Suppressor macrophage treated with lipopolysaccharide for 4 hours (primary cell): ENCODE measurements at places on chromosomes 12 and 14.
A peak's percentile ranks its signal among the peaks of the same experiment; 100 is the strongest.

DNA sequence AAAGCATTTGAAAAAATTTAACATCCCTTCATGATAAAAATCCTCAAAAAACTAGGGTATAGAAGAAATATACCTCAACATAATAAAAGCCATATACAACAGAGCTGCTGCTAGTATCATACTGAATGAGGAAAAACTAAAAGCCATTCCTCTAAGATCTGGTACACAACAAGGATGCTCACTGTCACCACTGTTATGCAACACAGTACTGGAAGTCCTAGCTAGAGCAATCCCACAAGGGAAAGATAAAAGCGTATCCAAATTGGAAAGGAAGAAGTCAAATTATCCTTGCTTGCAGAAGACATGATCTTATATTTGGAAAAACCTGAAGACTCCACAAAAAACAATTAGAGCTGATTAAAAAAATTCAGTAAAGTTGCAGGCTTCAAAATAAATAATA lies 114.9 kb downstream of the HELB start:
- no peak for DNase-seq

DNA sequence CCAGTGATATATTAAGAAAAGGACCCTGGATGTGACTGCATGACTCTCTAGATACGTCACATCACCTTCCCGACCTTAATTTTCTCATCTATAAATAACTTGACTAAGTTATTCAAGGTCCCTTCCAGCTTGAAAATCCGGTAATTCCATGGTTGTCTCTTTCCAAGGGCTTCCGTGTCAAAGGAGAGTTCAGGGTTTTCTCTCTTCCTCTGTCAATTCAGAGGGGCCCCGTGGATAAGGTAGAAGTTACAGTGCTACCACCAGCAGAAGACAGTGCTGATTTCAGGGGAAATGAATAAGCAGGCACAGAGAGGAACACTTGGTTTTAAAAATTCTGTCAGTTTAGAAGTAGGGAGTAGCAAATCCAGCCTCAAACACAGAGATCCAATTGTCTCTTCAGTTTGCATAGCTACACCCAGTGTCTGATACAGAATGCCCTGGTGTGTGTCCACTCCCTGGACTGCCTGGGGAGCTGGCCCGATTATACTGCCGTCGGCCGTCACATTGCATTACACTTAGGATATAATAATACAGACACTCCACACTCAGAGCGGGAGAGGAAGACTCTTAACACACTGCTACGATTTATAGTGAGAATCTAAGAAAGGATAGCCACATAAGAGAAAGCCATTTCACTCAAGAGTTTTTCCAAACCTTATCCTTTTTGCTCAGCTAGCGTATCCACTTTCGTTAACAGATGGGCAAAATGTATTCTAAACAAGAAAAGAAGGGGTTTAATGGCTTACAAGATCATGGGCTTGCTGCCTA lies 54.7 kb upstream of the GTF2A1 start:
- no peak for DNase-seq

DNA sequence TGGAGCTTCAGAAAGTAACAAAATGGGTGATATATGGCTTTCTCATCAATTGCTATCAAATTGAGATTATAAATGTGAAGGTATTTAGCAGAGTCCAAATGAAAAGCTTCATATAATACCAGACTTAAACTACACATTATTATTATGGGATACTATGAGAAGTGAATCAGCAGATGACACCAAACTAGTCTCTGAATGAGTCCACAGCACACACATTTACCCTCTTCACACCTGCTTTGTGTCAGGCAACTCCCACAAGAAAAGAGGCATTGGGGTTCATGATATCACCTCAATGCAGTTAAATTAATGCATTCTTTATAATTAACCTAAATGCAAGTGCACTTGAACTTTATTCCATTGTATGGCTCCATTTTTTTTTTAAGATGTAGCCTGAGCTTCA lies 330.5 kb downstream of the BCL11B start:
- DNase-seq: no peak

GRCh38 chr12:751192-751998 lies 984 bp upstream of the WNK1 start:
- DNase-seq: peak; percentile 97

DNA sequence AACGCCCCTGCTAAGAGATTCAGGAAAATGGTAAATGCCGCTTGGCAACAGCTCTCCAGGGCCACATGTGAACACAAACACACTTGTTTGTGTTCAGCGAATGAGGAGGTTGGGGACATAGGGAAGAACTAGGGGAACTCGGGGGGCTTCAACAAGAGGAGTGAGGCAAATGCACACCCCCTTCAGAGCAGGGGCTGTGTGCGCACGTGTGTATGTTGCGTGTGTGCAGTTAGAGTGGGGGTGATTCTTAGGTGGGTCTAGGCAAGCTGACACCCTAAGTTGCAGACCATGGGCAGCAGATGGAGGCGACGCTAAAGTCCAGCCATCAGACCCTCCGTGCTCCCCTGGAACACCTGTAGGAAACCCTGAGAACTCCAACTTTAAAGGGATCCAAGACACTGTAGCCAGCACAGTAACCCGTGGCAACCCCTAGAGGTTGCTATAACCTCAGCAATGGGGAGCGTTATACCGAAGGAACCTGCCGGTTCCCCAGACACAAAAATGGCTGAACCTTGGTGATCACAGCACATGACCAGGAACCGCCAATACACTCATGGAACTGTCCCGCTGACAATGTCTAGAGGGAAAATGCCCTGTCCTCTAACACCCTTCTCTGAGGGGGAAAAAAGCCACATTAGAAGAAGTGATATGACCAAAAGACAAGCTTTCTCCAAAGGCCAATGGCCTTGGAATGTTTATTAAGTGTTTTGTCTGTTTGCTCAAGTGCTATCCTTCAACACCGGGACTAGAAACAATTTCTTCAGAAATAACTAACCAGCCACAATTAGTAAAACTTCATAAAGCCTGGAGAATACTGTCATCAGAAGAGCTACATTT lies 86.5 kb upstream of the CEP83 start:
- DNase-seq: peak; percentile 30

- no peak for DNase-seq
These were observed 21.2 kb upstream of the FOXJ2 start for GRCh38 chr12:8011331-8011730.

- DNase-seq: no peak
These were observed 143.8 kb upstream of the RTL1 start for GRCh38 chr14:101047326-101047725.

DNA sequence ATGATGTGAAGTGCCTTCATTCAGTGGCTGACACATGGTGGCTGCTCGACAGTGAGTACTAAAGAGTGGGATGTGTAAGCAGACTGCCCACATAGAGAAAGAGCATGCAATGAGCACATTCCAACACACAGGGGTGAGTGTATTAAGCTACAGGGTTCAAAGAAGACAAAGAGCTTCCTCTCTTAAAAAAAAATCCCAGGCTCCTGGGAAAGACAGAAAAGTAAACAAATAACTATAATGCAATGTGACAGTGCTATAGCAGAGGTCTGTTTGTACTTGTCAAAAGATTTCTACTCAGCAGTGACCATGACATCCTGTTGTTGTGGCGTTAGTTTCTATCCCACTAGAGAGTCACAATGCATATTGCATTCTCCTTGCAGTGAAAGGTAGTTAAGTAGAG lies 12.4 kb upstream of the PCNX1 start:
- peak; percentile 66 for DNase-seq

GRCh38 chr12:4273652-4274395 lies at the start of gene CCND2:
Gene CCND2, plus strand, starts transcription at chr12:4273762. Its CDS starts 279 bp downstream, at chr12:4274041.
- peak; percentile 66 for DNase-seq

- no peak for DNase-seq
These were observed 4.5 kb upstream of the NUMB start for GRCh38 chr14:73462815-73463214.

GRCh38 chr12:48991247-48992050 lies 7.7 kb downstream of the DDN start:
- no peak for DNase-seq

DNA sequence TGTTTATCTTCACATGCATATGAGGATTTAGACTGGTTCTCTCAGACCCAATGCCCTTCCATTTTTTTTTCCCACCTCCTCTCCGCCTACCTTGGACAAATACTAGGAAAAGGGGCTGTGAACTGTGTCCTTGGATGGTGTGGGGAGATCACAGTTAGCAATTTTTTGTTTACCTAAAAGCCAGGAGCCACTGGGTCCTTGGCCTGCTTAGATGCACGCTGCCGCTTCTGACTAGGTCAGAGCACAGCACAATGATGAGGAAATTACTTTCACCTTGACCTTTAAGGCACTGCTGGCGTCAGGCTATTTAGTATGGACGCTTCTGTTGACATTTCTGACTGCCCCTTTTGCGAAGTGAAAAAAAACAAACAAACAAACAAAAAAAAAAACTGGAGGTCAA lies 1.9 kb downstream of the CCDC38 start:
- no peak for DNase-seq

- DNase-seq: no peak
These were observed 1.7 kb downstream of the ARMH4 start for GRCh38 chr14:58150243-58150805.

- DNase-seq: peak; percentile 78
These were observed 103.9 kb upstream of the MYL2 start for GRCh38 chr12:111024205-111024801.

DNA sequence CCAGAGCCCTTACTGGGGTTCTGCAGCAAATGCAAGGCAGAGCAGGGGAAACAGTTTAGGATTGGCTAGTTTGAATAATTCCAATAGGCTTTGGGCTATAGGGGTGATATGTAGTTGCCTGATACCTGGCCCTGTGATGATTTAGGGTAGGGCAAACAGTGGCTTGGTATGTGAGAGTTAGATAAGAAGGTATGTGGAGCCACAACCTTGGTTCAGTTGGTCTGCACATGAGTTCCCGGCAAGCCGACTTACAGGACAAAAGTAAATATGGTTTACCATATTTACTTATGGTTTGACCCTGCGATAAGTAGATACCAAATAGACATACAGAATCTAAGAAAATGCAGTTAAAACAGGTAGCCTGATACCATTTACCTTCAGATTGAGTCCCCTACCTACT lies 8.3 kb upstream of the CAPRIN2 start:
- no peak for DNase-seq

- DNase-seq: no peak
These were observed 934 bp upstream of the DCN start for GRCh38 chr12:91183551-91183950.

- peak; percentile 58 for DNase-seq
These were observed 6.4 kb upstream of the TMED10 start for GRCh38 chr14:75182821-75183220.
